ENCODE measurements at places on chromosomes 2 and 18.

- H3K27me3 ChIP-seq: no peaks in the 10 kb centered on the region
- H3K4me1 ChIP-seq: peaks cover 4% of the 10 kb centered on the region
- no peak overlapping the region for H3K4me3 ChIP-seq
These were observed 65.8 kb upstream of the EML6 start for GRCh38 chr2:54657664-54658083.

DNA sequence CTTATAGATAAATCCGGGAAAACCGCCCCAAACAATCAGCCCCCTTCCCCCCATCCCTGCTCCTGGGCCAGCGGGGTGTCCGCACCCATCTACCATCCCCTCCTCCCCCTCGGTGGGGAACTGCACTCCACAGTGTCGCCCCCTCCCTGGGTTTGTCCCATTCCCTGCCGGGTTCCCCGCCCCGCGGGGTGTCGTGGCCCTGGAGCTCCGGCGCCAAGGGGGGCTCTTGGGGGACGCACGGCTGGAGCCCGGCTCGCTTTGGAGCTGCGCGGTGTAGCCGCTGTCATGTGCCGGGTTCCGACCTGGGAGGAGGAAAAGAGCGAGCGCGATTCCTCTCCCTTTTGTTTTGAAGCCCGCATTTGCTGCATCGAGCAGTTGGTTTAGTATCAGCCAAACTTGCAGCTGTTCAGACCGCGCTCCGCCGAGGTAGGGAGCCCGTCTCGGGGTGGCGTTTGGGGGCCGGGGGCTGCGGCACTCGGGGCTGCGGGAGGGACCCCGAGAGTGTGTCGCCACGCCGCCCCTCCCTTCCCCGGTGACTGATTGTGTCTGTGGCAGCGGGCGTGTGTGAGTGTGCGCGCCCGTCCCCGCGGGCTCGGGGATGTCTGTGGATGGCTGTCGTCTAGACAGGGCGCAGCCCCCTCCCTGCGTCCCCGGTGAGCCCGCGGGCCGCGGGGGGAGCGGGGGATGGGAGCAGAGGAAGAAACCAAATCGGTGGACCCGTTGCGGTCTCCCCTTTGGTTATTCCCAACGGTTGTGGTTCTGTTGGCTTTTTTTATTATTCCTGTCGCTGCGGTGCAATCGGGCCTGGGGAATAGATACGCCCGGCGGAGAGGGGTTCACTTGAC, 797 bp downstream of the CTIF start:
- peak overlapping the region; percentile 79 for H3K4me3 ChIP-seq
- peaks cover 32% of the 10 kb centered on the region for H3K27me3 ChIP-seq
- no peak for DNase-seq

GRCh38 chr2:18194161-18194560, 315.7 kb downstream of the KCNS3 start:
- H3K36me3 ChIP-seq: no peaks in the 10 kb centered on the region
- no peak overlapping the region for H3K4me3 ChIP-seq
- no peak for DNase-seq
- no peaks in the 10 kb centered on the region for H3K4me1 ChIP-seq

GRCh38 chr2:99481527-99481926, 8.3 kb downstream of the REV1 start:
- peak overlapping the region; percentile 23 for H3K27ac ChIP-seq
- peaks cover 52% of the 10 kb centered on the region for H3K4me1 ChIP-seq
- DNase-seq: no peak
- no peak overlapping the region for H3K4me3 ChIP-seq

DNA sequence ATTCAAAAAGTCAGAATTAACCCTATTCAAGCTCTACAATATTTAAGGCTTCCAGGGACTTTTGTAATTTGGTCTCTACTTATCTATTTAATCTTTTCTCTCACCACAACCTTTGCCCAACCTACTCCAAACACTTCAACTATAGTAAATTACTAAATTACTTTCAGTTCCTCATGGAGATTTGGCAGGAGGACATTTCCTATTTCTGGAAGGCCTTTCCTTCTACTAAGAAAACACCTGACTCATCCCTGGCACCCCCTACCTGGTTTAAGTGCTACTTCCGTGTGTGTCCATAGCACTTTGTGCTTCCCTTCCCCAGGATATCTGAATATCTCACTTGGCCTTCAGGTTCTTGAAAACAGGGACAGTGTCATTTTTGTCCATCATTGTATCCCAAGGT, 96.3 kb downstream of the UPP2 start:
- H3K4me3 ChIP-seq: no peak overlapping the region
- H3K4me1 ChIP-seq: no peaks in the 10 kb centered on the region
- no peak for DNase-seq
- H3K27ac ChIP-seq: no peak overlapping the region

- H3K36me3 ChIP-seq: peaks cover 2% of the 10 kb centered on the region
- H3K27ac ChIP-seq: no peak overlapping the region
- no peak for DNase-seq
- no peaks in the 10 kb centered on the region for H3K4me1 ChIP-seq
These were observed 14.7 kb upstream of the OTOS start for GRCh38 chr2:240155048-240155744.

DNA sequence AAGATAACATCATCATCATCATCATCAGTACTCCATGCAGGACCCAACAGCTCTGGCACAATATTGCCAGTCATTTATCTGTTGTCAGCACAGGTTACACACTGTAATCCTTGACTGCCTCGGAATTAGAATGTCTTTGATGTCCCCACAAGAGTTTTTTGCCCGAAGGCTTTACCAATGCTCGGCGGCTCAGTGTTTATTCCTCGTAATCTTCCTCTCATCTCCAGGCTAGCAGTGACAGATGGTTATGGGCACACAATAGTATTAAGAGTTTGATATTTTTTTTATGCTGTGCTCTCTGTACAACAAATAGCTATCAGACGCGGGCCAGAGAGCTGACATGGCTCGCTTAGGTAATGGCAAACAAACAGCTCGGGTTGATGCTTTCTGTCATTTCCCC, 515.2 kb downstream of the ZEB2 start:
- peaks cover 11% of the 10 kb centered on the region for H3K4me1 ChIP-seq
- H3K27ac ChIP-seq: no peak overlapping the region
- no peaks in the 10 kb centered on the region for H3K36me3 ChIP-seq
- no peak overlapping the region for H3K4me3 ChIP-seq
- no peak for DNase-seq

- no peak for DNase-seq
- H3K4me1 ChIP-seq: no peaks in the 10 kb centered on the region
- H3K4me3 ChIP-seq: no peak overlapping the region
- H3K27me3 ChIP-seq: no peaks in the 10 kb centered on the region
- H3K36me3 ChIP-seq: no peaks in the 10 kb centered on the region
- H3K27ac ChIP-seq: no peak overlapping the region
These were observed 293.7 kb upstream of the RND3 start for GRCh38 chr2:150781142-150781541.

DNA sequence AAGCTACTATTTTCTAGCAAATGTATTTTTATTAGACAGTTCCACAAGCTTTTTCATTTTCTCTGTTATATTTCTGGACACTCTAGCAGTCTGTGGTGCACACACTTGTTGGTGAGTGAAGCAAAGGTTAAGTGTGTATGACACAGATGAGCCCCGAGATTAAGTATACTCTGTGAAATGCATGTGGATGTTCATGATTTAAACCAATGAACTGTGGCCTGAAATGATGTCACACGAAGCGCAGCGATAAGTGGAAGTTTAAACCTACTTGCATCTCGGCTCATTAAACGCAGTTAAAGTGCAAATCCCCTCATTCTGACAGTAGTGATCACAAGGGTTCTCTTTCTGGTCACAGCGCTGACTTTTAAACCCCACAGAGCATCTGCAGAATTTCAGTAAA, 1488.8 kb upstream of the NXPH2 start:
- H3K4me1 ChIP-seq: no peaks in the 10 kb centered on the region
- no peaks in the 10 kb centered on the region for H3K36me3 ChIP-seq
- no peak for DNase-seq
- no peak overlapping the region for H3K4me3 ChIP-seq

DNA sequence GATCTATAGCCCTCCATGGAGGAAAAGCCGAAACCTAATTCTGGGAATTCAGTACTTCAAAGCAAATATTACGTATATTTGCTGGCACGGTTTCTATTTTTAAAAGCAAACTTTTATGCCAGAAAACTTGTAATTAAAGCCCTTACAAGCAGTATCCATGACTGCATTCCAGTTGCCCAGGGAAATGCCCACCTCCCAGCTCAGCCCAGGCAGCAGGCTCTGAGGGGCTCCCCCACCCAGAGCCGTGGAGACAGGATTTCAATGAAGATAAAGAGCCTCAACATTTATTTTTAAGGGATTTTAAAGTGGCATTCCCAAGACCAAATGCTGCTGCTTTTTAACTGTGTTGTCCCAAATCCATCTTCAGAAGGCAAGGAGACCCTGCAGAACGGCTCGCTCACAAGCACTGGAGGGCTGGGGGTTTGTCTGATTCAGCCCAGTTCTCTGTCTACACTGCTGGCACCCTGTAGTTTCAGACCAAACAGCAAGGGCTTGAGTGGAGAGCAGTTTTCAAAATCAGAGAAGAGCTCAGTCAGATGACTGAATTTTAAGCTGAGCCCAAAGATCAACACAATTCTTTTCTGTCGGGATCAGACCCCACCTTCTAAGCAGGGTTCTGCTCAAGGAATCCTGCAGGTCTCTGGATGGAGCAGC, 105.1 kb downstream of the KCNF1 start:
- H3K27ac ChIP-seq: no peak overlapping the region
- H3K4me1 ChIP-seq: no peaks in the 10 kb centered on the region
- H3K27me3 ChIP-seq: peaks cover 62% of the 10 kb centered on the region
- no peak overlapping the region for H3K4me3 ChIP-seq
- no peak for DNase-seq

- no peak for DNase-seq
- peaks cover 2% of the 10 kb centered on the region for H3K36me3 ChIP-seq
- H3K4me1 ChIP-seq: no peaks in the 10 kb centered on the region
- no peak overlapping the region for H3K4me3 ChIP-seq
These were observed 26.6 kb upstream of the ANKRD62 start for GRCh38 chr18:12066910-12067511.

DNA sequence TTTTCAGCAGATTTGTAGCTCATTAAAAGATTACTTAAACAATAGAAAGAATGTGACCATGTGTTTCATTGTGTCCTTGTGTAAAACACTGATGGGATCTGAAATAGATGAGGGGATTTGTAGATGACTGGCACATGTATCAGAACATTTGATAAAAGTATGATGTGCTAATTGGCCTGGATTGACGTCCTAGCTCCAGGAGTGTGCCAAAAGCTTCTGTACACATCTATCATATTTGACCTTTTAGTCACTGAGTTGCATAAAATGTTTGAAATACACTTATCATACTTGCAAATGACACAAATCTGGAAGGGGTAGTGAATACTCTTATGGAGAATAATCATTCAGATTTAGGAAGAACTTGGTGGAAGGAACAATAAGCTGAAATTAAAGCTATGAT, 778.5 kb downstream of the ERBB4 start:
- H3K4me3 ChIP-seq: no peak overlapping the region
- no peak overlapping the region for H3K27ac ChIP-seq
- no peak for DNase-seq
- H3K27me3 ChIP-seq: no peaks in the 10 kb centered on the region
- no peaks in the 10 kb centered on the region for H3K36me3 ChIP-seq

DNA sequence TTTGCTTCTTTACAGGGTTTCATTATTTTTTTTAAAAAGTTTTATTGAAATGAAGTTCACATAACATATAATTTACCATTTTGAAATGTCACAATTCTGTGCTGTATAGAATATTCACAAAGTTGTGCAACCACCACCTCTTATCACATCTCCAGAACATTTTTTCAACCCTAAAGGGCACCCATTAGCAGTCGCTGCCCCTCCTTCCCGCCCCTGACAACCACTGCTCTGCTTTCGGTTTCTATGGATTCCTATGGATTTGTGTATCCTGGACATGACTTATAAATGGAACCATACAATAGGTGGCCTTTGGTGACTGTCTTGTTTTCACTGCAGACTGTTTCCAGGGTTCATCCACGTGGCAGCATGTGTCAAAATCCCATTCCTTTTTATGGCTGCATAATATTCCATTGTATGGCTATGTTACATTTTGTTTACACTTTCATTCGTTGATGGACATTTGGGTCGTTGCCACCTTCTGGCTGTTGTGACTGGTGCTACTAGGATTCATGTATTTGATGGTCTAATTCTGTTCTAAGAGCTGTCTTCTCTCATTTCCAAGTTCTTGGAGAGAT, 52.6 kb downstream of the SH3BP4 start:
- H3K4me1 ChIP-seq: no peaks in the 10 kb centered on the region
- no peak overlapping the region for H3K4me3 ChIP-seq
- H3K27me3 ChIP-seq: peaks cover 9% of the 10 kb centered on the region
- H3K36me3 ChIP-seq: peaks cover 2% of the 10 kb centered on the region
- H3K27ac ChIP-seq: no peak overlapping the region

- no peaks in the 10 kb centered on the region for H3K4me1 ChIP-seq
- H3K4me3 ChIP-seq: no peak overlapping the region
- no peak for DNase-seq
- H3K27ac ChIP-seq: no peak overlapping the region
These were observed 257.3 kb downstream of the ATAD2B start for GRCh38 chr2:23669413-23670244.

DNA sequence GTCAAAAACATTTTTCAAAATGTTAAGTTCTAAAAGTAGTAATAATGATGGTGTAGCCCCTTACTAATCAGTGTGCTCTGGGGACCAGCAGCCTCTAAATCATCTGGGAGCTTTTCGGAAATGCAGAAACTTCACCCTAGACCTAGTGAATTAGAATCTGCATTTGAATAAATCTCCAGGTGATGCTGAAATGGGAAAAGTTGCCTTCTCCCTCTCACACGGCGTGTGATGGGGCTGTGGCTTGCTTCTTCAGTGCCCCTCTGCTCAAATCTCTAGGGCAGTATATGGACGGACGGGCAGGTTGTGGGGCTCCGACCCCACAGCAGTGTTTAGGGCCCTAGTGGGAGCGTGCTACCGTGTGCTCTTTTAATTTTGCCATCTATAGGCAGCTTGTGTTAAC, 368.6 kb downstream of the GALNT13 start:
- no peaks in the 10 kb centered on the region for H3K4me1 ChIP-seq
- no peaks in the 10 kb centered on the region for H3K36me3 ChIP-seq
- no peak overlapping the region for H3K27ac ChIP-seq
- no peak for DNase-seq

- no peak for DNase-seq
- no peaks in the 10 kb centered on the region for H3K4me1 ChIP-seq
- no peak overlapping the region for H3K27ac ChIP-seq
- H3K36me3 ChIP-seq: no peaks in the 10 kb centered on the region
- H3K4me3 ChIP-seq: no peak overlapping the region
These were observed 118.5 kb downstream of the ASXL3 start for GRCh38 chr18:33696332-33697162.

- DNase-seq: no peak
- peak overlapping the region; percentile 92 for H3K27ac ChIP-seq
- H3K36me3 ChIP-seq: peaks cover 28% of the 10 kb centered on the region
- peaks cover 6% of the 10 kb centered on the region for H3K4me1 ChIP-seq
- H3K27me3 ChIP-seq: no peaks in the 10 kb centered on the region
- peak overlapping the region; percentile 65 for H3K4me3 ChIP-seq
These were observed 11.5 kb downstream of the TEX44 start for GRCh38 chr2:231604101-231604684.

- H3K27me3 ChIP-seq: peaks cover 56% of the 10 kb centered on the region
- no peak for DNase-seq
- H3K4me1 ChIP-seq: no peaks in the 10 kb centered on the region
These were observed 141.4 kb downstream of the COL4A4 start for GRCh38 chr2:227022608-227023007.
